Keratinocyte (primary cell): ENCODE measurements at places on chromosomes 1 and 21.

- DNase-seq: no peak
These were observed 778.1 kb upstream of the TMPRSS15 start for GRCh38 chr21:19181604-19182140.

DNA sequence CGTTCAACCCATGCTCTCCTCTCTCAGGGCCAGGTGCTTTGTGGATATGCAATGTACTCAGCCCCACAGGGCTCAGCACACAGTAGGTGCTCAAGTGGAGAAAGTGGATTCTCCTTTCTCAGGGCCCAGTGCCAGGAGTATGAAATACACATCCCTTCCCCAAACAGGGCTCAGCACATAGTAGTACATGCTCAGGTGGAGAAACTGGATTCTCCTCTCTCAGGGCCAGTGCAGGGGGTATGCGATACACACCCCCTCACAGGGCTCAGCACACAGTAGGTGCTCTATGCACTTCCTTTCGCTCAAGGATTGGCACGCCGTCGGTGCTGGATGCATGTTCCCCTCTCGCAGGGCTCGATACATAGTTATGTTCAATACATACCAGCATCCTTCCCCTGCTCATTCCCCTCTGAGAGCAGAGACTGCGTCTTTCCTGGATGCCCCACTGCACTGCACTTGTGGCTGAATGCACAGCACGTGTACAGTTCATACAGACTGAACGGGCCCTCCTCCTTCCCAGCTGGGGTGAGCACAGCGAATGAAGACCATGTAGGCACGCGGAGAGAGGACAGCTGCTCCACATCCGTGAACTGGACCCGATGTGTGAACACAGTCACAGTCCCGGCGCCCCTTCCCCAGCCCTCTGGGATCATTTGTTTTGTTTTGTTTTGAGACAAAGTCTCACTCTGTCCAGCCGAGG is 16.6 kb upstream of the DISP3 start:
- no peak for DNase-seq

- DNase-seq: no peak
These were observed 106.2 kb downstream of the NIBAN1 start for GRCh38 chr1:184867866-184868689.

GRCh38 chr1:209431813-209432442 is 151.6 kb upstream of the CAMK1G start:
- no peak for DNase-seq

GRCh38 chr1:23777979-23778814 is at the start of gene PITHD1:
PITHD1 (plus strand) TSS chr1:23778418; CDS start chr1:23778516, 98 bp downstream.
- DNase-seq: peak; percentile 52

GRCh38 chr1:54996869-54997710 is 1.6 kb upstream of the BSND start:
- no peak for DNase-seq

DNA sequence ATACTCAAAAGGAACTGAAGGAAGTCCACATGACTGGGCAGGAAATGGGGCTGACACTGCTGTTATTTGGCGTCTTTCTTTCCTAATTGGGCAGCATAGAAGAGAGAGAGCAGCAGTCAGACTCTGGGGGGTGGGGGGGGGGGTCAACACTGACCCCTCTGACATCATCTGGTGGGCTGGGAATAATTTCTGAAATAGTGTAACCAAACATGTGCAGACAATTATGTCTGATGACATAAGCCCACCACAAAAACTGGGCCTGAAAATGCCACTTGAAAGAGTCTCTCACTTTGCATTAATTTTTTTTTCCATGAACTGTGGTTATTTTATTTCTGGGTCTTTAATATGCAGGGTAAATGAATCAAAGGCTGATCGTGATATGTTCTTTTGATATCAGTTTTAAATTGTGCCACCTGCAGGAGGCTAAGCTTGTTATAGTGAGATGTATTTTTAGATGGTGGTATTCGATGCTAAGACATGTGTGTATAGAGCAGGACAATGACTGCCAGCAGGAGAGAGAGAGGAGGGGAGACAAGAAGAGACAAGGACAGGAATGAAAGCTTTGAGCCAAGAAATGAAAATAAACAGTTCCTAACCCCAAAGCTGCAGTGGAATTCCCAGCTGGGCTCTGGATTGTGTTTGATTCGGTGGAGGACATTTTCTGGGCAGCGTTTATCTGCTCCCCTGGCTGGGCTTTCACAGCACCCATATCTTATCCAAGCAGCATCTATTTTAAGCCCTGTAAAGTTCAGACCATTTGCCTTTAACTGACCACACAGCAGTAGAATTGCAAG is 264.7 kb downstream of the PBX1 start:
- no peak for DNase-seq

- DNase-seq: no peak
These were observed 47.3 kb downstream of the LYPLAL1 start for GRCh38 chr1:219220945-219221344.

- DNase-seq: no peak
These were observed 153.9 kb downstream of the FMN2 start for GRCh38 chr1:240245629-240246020.

DNA sequence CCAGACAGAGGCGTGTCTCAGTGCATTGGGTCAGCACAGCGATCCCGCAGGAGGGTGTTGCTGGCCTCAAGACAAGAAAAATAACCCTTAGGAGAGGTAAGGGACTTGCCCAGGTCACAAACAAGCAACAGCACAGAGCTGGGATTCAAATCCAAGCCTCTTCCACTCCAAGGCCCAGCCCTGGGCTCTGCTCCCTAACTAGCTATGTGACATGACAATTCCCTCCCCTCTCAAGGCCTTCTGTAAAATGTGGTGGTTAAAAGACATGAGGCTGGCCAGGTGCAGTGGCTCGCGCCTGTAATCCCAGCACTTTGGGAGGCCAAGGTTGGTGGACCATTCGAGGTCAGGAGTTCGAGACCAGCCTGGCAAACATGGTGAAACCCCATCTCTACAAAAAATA is 28.1 kb upstream of the LAPTM5 start:
- no peak for DNase-seq

- no peak for DNase-seq
These were observed 415.9 kb downstream of the PLA2G4A start for GRCh38 chr1:187244623-187245022.

DNA sequence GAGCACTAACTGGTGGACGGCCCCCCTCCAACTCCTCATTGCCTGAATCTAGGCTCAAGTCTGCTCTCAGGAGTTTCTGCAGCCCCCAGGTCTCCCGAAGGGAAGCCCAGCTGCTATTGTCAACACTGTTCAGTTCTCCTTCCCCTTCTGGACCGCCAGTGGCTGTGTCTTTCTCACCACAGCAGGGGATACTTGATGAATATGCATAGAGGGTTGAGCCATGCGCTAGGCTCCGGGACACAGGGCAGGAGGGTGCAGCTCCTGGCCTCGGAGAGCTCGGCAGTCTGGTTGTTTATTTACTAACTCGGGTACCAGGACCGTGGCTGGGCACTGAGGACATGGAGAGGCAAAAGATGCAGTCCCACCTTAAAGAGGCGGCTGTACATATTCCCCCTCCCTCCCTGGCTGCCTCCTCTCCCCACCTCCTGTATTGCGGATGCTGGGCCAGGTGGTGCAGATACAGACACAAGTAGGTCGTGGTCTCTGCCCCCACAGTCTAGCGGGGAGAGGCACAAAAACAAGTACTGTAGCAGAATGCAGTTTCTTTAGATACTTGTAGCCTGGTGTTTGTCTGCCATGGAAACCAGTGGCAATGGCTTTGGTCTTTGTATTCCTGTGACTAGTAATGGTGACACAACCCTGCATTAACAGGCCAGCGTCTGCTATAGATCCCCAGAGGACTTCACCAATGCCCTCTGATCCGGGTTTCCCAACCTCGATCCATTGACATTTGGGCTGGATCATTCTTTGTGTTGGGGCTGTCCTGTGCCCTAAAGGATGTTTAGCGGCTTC is 26.2 kb downstream of the ARHGEF10L start:
- no peak for DNase-seq

DNA sequence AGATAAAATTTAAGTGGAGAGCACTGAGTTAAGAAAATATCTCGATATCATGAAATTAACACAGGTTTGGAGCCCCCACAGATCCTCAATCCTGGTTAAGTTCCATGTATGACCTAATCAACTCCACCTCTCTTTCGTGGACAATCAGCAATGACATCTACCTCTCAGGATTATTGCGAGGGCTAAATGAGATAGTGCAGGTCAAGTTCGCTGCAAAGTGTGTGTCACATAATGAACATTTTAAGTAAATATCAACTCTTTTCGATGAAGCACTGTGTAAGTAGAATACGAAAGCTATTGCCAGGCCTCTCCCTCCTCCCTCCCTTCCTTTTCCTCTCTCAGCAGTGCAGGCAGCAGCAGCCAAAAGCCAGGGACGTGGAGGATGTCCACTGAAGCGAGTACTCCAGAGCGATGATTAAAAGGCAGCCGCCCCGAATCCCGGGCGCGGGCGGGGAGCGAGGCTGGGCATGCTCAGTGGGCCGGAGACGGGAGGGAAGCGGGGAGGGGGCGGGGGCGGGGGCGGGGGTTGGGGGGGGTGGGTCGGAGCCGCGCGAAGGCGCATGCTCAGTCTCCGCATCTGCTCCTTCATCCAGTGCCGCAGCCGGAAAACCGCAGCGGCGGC is at the start of gene CAMSAP2:
Gene CAMSAP2, plus strand, starts transcription at position 567 of the 622 bp plus-strand sequence. CDS start 935 bp downstream, outside the sequence.
- DNase-seq: no peak

GRCh38 chr1:30664103-30664755 is 59.2 kb downstream of the MATN1 start:
- no peak for DNase-seq

GRCh38 chr1:53076165-53076564 is 14.2 kb downstream of the PODN start:
- DNase-seq: no peak

- no peak for DNase-seq
These were observed 678 bp downstream of the MCM3AP start for GRCh38 chr21:46284733-46285132.

DNA sequence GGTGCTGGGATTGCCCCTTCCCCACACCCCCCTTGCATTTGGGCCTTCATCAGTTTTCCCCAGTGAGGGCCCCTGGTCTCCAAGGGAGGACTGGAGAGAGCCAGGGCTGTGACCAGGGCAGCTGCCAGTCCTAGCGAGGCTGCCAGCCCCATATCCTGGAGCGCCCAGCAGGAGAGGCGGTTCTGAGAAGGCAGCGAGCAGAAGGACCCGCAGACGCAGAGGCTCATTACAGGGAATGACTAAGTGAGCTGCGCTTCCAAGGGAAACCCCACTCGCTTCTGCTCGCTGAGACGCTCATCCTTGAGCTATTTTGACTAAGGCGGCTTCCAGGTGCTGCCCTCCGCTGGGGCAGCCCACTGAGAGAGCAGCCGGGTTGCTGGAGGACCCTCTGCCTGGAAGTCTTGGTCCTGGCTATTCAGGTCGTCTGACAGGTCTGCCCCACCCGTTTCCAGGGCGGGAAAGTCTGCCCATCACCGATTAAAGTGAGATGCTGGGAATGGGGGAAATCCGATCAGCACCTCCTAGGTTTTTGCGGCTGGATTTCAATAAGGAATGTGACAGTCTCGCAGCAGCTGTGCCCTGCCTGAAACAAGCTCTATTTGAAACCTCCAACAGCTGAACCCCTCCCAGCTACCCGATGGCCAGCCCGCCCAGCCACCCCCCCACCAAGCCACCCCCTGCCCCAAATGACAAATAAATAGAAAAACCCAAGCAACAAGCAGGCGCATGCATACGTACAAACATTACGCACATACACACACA is 2.8 kb downstream of the KCNN3 start:
- DNase-seq: no peak

GRCh38 chr1:33893147-33893830 is 29.4 kb downstream of the HMGB4 start:
- DNase-seq: no peak

GRCh38 chr21:18245464-18245967 is 883 bp downstream of the CHODL start:
- DNase-seq: no peak

GRCh38 chr1:45945426-45945825 is 142.0 kb downstream of the MAST2 start:
- no peak for DNase-seq

- DNase-seq: no peak
These were observed 630.5 kb downstream of the SMYD3 start for GRCh38 chr1:245876586-245876985.

DNA sequence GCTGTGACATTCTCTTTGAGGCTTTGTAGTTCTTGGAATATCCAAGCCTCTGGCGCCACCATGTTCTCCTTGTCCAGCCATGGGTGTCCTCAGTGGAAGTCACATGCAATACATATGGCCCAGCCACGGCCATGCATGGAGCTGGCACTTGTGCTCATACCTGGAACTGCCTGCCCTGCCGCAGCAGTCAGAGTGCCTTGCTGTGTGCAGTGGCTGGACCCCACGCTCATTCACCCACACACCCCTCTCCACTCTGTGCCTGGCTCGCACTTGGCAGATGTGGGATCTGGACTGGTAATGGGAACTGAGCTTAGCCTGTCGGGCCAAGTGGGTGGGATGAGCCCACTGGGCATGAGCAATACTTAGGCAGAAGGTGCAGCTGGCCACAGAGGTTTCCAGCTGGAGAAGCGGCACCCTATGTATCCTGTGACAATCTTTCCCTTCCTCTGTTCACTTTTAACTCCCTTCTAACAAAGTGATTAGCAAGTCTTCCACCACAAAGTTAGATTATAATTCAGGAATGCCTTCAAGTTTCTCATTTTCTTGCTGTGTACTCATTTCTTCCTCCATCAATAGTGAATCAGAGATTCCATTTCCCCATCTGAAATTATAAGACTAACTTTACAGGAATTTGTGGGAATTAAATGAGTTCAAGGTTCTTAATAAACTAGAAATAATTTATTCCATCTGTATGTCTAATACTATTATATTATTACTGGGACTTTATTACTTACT is 351.6 kb upstream of the NCAM2 start:
- DNase-seq: no peak

DNA sequence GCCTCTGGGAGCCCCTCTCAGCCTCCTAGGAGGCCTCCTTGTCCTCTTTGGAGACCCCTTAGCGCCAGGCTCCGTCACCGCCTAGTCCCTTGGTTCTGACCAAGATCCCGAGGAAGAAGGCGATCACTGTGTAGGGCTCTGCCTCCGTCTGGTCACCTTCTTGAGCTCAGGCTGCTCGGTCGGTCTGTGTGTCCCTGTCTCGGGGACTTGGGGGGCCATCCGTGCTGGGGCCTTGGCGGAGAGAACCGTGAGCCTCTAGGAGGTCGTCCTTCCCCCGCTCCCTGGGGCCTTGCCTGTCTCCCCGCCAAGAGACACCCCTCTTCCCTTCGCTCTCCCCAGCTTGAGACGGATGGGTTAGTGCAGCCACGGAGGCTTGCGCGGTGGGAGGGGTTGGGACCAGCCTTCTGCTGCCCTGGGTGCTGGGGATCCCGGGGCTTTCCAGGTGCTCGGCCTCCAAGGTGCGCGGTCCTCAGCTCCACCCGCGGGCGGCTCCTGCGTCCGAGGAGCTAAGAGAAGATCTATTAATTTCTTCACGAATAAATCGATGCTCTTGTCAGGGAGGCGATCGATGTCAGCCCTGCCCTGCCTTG is 701 bp upstream of the INSRR start:
- no peak for DNase-seq
